Ascending aorta (tissue), 2 donors: ENCODE measurements at places on chromosomes 16 and 17. TPM values are rescaled to one million over a fixed set of nuclear protein-coding genes. Genes with fewer than 3 reads are reported as not detected.

TPSD1 gene
- total RNA-seq: 20.8 TPM

TMEM238L gene
- total RNA-seq: not detected

GUCY2D gene
- total RNA-seq: not detected

FAM222B gene
- total RNA-seq: 30.7 TPM

CMC2 gene
- total RNA-seq: 4.0 TPM

MRC2 gene
- total RNA-seq: 147 TPM

NLRC3 gene
- total RNA-seq: 2.1 TPM

TGFB1I1 gene
- 325 TPM for total RNA-seq

TLCD1 gene
- total RNA-seq: not detected

CDR2 gene
- 36.3 TPM for total RNA-seq

HLF gene
- total RNA-seq: 11.3 TPM

SNX20 gene
- 3.2 TPM for total RNA-seq

SLX1B gene
- 35.9 TPM for total RNA-seq

ABR gene
- total RNA-seq: 184 TPM

CACNB1 gene
- total RNA-seq: 9.6 TPM

TMC7 gene
- 10.0 TPM for total RNA-seq

BFAR gene
- total RNA-seq: 28.0 TPM

TMEM98 gene
- 50.6 TPM for total RNA-seq

MRPS34 gene
- total RNA-seq: 170 TPM

SCNN1G gene
- total RNA-seq: not detected

MEOX1 gene
- 17.8 TPM for total RNA-seq

KRTAP4-3 gene
- not detected for total RNA-seq

LRRC37A gene
- not detected for total RNA-seq

CISD3 gene
- total RNA-seq: 27.6 TPM

IL21R gene
- 0.21 TPM for total RNA-seq

ITGB3 gene
- total RNA-seq: 71.3 TPM

KRTAP4-9 gene
- total RNA-seq: not detected

CLEC10A gene
- total RNA-seq: 29.8 TPM

CEP112 gene
- 11.4 TPM for total RNA-seq

PYDC1 gene
- not detected for total RNA-seq

KRTAP4-1 gene
- not detected for total RNA-seq

TBC1D3E gene
- not detected for total RNA-seq

CUEDC1 gene
- 76.1 TPM for total RNA-seq

CORO7 gene
- total RNA-seq: 41.9 TPM

DHRS7C gene
- total RNA-seq: not detected

SLC22A31 gene
- total RNA-seq: not detected

MPP2 gene
- 16.7 TPM for total RNA-seq

PDIA2 gene
- not detected for total RNA-seq

ALOXE3 gene
- total RNA-seq: not detected

TBL3 gene
- 55.7 TPM for total RNA-seq

MT3 gene
- not detected for total RNA-seq

HAGH gene
- total RNA-seq: 177 TPM

PERCC1 gene
- total RNA-seq: not detected

RASD1 gene
- 293 TPM for total RNA-seq

DOK4 gene
- total RNA-seq: 40.2 TPM

ALOX12B gene
- total RNA-seq: not detected

WNT3 gene
- total RNA-seq: not detected

TAC4 gene
- not detected for total RNA-seq
